ENCODE measurements at places on chromosomes 13 and 19. TPM values are rescaled to one million over a fixed set of nuclear protein-coding genes. Genes with fewer than 3 reads are reported as not detected.

ZNF221 gene
- 2.7 TPM for total RNA-seq

GRCh38 chr13:30810261-30810701, 74.9 kb downstream of the ALOX5AP start:
- H3K36me3 ChIP-seq: no peaks in the 10 kb centered on the region
- no peak overlapping the region for H3K27ac ChIP-seq
- H3K4me1 ChIP-seq: no peaks in the 10 kb centered on the region
- DNase-seq: no peak
- H3K27me3 ChIP-seq: no peaks in the 10 kb centered on the region

ZNF66 gene
- total RNA-seq: 11.8 TPM

DNA sequence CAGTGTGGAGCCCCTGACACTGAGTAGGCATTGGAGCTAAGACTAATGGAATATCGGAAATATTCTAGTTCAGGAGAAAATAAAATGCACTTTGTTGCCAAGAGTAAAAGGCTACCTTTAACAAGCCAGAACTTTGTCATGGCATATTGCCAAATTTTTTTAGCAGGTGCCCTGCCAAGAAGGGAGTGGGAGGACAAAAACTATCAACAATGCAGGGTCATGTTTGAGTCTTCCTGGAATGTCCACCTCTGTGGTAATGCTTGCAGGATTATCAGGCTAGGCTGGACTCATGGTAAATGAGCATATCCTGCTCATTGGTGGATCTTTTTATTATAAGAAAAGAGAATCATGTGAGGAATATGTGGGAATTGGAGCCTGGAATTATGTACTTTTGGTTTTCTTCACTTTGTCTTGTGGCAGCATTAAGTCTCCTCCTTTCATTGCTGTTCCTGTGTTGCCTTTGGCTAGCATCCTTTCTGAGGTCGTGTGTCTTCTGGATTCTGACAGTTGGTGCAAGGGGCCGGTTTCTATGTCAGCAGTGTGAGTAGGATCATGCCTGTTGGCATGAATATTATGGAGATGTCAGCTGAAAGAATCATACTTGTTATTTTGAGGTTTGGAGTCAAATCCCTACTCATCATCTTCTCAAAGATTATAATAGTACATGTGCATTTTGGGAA, 122.9 kb upstream of the SPRY2 start:
- no peak overlapping the region for H3K4me3 ChIP-seq
- no peak overlapping the region for H3K27ac ChIP-seq
- DNase-seq: no peak
- H3K36me3 ChIP-seq: no peaks in the 10 kb centered on the region
- no peaks in the 10 kb centered on the region for H3K27me3 ChIP-seq

DNA sequence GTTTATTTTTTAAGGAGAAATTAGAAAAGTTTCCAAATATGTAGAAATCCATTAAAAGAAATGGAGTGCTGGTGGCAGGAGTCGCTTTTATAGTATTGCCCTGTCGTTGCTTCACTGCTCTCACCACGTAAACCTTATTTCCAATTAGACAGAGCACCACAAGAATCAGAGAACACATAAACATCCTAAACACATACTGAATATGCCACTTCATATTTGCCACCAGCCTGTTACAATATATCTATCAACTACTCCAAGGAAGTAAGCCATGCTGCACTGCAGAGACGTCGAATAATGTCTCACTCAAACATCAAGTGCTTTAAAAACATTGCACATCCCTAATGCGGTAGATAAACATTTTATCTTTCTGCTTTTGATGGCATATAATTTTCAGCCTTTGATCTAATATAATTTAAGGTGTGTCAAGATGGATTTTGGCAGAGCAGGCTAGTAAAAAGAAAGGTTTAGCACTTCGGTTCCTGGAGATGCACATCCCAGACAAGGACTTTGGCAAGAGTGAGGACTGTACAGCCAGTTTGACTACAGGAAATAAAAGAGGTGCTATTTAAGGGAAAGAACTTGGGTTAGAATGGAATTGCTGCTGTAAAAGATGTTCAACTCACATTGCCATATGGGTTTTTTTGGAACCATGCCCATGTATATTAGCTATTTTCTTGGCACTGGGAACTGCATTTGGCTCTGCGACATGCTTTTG, 932.3 kb downstream of the EFNB2 start:
- H3K27ac ChIP-seq: no peak overlapping the region
- H3K36me3 ChIP-seq: no peaks in the 10 kb centered on the region
- no peak for DNase-seq
- no peaks in the 10 kb centered on the region for H3K27me3 ChIP-seq
- H3K4me3 ChIP-seq: no peak overlapping the region

ZNF534 gene
- total RNA-seq: not detected

DNA sequence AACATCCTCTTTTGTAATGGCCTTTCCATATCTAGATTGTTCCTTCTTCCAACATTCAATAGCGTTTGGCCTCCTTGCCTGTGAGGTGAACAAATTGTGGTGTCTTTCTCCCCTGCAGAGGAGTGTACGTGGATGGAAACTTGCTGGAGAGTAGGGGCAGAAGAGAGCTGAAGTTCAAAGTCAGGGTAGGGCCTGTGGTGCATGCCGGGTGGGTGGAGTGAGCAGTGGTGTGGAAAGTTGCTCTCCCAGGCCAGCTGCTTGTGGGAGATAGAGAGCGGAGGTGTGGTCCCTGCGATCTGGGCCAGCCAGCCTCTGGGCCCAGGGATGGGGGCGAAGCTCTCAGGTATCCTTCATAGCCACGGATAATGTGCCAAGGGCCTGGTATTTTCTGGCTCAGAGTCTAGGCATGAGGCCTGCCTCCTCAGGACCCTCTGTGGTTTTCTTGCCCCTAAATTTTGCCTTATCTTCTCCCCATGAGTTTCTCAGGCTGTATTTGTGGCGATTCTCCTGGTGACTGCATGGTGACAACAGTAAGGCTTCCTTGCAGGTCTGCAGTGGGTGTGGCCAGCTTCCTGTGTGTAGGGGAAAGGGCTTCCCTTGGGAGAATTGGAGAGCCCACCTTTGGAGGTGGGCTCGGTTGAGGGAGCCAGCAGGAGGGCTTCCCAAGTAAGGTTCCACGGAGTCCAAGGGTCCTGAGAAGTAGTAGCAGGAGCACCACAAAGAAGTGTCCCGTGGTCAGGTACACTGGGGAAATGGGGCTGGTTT, 6.7 kb downstream of the RGCC start:
- H3K27ac ChIP-seq: peak overlapping the region; percentile 81
- no peaks in the 10 kb centered on the region for H3K27me3 ChIP-seq
- peaks cover 6% of the 10 kb centered on the region for H3K36me3 ChIP-seq

- H3K27ac ChIP-seq: no peak overlapping the region
- peaks cover 7% of the 10 kb centered on the region for H3K4me1 ChIP-seq
- peaks cover 79% of the 10 kb centered on the region for H3K36me3 ChIP-seq
- peak; percentile 89 for DNase-seq
- no peak overlapping the region for H3K4me3 ChIP-seq
These were observed 12.4 kb downstream of the PRKD2 start for GRCh38 chr19:46704379-46705076.

ALG5 gene
- 25.0 TPM for total RNA-seq

DNA sequence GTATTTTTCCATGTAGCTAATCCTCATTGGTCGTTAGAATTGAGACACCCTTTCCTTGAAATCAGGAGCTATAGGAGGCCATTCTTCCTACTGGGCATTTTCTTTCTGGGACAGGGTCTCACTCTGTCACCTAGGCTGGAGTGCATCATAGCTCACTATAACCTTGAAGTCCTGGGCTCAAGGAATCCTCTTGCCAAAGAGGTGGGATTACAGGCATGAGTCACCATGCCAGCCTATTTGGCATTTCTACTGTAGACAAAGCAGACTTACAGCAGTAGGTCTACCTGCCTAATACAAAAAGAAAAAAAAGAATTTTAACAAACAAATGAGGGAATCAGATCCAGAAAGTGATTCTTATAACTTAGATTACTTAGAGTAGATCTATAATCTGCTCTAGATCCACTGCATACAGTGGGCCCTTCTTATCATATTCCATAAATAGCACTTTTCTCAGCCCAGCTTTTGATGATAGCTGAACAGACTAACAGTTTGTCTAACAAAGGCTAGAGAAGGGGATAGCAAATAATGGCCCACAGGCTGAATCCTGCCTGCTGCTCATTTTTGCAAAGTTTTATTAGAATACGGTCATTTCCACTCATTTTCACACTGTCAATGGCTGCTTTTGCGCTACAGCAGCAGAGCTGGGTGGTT, 36.7 kb upstream of the USPL1 start:
- peaks cover 20% of the 10 kb centered on the region for H3K4me1 ChIP-seq
- no peaks in the 10 kb centered on the region for H3K36me3 ChIP-seq
- H3K27me3 ChIP-seq: no peaks in the 10 kb centered on the region
- H3K27ac ChIP-seq: no peak overlapping the region

DNA sequence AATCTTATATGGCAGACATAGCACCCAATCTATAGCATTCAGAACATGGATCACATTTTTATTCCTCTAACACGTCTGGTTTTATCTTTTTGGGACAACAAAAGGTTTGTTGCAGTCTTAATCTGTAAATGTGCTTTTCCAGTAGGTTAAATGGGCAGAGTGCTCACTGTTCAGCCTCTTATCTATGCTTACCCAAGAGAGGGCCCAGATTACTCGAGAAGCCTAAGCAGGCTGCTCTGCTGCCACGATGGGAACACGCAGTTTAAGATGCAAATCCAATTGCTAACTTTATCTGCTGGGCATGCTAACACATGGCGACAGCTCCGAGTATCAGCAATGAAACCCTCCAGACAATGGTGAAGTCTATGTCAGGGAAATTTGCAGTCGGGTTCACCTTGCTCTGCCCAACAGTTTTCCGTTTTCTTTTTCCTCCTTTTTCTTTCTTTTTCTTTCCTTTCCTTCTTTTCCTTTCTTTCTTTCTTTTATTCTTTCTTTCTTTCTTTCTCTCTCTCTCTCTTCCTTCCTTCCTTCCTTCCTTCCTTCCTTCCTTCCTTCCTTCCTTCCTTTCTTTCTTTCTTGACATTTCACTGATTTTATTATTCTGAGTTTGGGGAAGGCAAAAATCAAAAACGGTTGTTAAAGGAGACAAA, 115.3 kb downstream of the RBM26 start:
- H3K36me3 ChIP-seq: no peaks in the 10 kb centered on the region
- H3K27ac ChIP-seq: no peak overlapping the region

GRCh38 chr19:58398545-58398944, 3.1 kb downstream of the RNF225 start:
- H3K36me3 ChIP-seq: peaks cover 16% of the 10 kb centered on the region
- H3K4me1 ChIP-seq: peaks cover 21% of the 10 kb centered on the region
- no peak overlapping the region for H3K27ac ChIP-seq
- no peak overlapping the region for H3K4me3 ChIP-seq

- no peak for DNase-seq
- H3K4me1 ChIP-seq: peaks cover 14% of the 10 kb centered on the region
- H3K27ac ChIP-seq: no peak overlapping the region
- no peak overlapping the region for H3K4me3 ChIP-seq
These were observed 1.5 kb downstream of the C3 start for GRCh38 chr19:6718741-6719539.

DNA sequence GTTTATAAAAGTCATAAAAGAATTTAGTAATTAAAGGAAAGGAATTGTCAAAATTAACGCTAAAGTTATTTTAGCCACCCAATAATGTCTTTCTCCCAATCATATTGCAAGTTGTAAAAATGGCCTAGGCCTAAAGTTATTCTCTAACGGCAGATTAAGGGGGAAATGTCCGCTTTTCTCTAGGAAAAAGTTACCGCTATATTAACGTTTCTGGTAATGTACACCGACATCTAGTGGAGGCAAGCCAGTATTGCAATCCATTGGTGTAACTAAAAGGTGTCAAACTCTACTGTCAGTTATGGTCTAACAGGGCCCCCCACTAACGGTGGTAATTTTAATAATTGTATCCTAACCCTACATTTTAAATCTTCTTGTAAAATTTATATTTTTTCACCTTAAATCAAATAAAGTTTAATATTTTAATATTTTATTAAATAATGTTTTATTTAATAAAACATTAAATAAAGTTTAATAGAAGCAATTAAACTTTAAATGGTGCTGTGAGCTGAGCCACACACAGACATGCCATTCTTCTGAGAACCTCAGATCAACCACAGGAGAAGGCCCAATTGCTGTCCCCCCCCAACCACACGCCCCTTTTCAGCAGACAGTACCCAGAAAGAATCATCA, 35.9 kb upstream of the ZSCAN5A start:
- DNase-seq: no peak
- H3K27me3 ChIP-seq: no peaks in the 10 kb centered on the region
- H3K27ac ChIP-seq: no peak overlapping the region
- no peaks in the 10 kb centered on the region for H3K4me1 ChIP-seq

DNA sequence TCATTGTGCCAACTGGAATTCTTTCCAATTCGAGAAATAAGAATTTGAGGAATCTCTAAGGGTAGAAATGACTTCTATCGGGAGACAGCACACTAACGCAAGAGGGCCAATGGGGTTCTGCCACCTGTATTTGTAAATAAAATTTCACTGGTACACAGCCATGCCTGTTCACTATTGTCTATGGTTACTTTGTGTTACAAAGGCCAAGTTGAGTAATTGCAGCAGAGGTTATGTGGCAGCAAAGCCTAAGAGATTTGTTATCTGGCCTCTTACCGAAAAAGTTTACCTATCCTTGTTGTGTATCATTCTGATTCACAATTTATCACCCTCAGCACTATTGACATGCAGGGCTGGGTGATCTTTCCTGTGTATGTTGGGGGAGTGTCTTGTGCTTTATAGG, 278.0 kb downstream of the KLF5 start:
- H3K27me3 ChIP-seq: no peaks in the 10 kb centered on the region
- no peaks in the 10 kb centered on the region for H3K36me3 ChIP-seq
- no peak overlapping the region for H3K27ac ChIP-seq
- no peak overlapping the region for H3K4me3 ChIP-seq
- H3K4me1 ChIP-seq: no peaks in the 10 kb centered on the region

- no peaks in the 10 kb centered on the region for H3K27me3 ChIP-seq
- H3K4me1 ChIP-seq: no peaks in the 10 kb centered on the region
- H3K27ac ChIP-seq: no peak overlapping the region
- DNase-seq: no peak
- H3K36me3 ChIP-seq: no peaks in the 10 kb centered on the region
These were observed 36.5 kb downstream of the SIPA1L3 start for GRCh38 chr19:37943480-37943879.

DNA sequence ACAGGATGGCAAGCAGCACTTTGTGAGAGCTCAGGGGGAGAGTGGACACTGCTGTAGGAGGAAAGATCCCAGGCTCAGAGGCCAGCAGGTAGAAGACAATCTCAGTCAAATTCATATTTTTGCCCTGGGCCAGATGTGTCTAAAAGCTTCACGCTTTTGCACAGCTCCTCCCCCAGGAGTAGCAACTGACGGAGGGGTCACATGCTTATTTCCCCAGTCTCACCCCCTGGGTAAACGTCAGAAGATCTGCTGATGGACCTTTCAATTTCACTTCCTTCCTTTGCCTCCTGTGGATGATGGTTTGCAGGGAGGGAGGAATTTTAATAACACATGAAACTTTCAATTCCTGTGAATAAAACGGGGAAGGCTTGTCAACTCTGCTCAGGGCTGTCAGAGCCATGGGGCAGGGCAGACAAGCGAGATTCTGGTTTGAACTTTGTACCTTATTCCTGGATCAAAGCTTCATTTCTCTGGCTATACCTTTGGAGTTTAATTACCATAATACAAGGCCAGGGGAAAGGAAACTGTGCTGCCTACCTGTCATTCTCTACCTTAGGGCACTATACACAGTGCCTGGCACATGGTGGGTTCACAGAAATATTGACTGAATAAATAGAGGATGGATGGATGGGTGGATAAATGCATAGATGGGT, 41.0 kb downstream of the POU4F1 start:
- no peak for DNase-seq
- H3K4me1 ChIP-seq: no peaks in the 10 kb centered on the region

GRCh38 chr19:47156861-47157430, 26.3 kb downstream of the SAE1 start:
- peak overlapping the region; percentile 68 for H3K27ac ChIP-seq
- H3K36me3 ChIP-seq: peaks cover 30% of the 10 kb centered on the region
- no peak overlapping the region for H3K4me3 ChIP-seq
- H3K27me3 ChIP-seq: no peaks in the 10 kb centered on the region

GRCh38 chr13:114124921-114125320, 7.5 kb downstream of the RASA3 start:
- H3K27me3 ChIP-seq: no peaks in the 10 kb centered on the region
- H3K36me3 ChIP-seq: peaks cover 23% of the 10 kb centered on the region
- peak overlapping the region; percentile 30 for H3K27ac ChIP-seq

All from natural killer cell (primary cell).